ENCODE measurements at places on chromosomes 2 and 18.

- DNase-seq = no peak
Measured at GRCh38 chr2:161243312-161243711, 64.9 kb upstream of the PSMD14 start.

DNA sequence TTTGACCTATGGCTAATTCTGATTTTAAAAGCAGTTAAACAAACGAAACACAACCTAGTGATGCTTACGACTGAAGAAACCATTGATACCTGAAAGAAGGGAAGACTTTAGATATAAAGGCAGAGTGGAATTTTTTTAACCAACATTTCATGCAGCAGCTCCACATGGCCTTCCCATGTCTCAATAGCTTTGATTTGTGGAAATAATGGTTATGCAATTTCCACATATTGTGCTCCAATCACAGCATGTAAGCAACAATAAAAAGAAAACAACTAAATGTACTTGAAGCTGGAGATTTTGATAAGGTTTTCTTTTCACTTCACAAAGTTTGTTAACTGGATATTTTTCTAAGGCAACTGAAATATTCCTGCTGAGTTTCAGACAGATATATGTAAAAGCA lies 82.0 kb upstream of the SLC39A10 start:
- DNase-seq = no peak

DNA sequence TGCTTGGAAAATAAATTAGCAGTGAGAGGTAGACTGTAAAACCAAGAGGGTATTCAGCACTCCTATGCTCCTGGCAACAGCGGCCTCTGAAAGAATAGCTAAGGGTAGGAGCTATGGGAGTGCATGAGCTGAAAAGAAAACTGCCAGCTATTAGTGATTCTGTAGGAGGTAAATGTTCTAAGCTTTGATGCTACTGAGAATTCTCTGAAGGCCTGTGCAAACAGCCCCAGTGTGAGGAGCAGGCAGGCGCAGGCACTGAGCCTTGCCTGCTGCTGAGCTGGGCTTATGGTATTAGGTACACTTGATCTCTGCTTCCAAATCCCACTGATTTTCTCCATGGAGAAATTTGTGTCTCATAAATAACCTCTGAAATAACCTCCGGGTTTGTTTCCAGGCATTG lies 86.7 kb downstream of the NYAP2 start:
- DNase-seq = no peak

DNA sequence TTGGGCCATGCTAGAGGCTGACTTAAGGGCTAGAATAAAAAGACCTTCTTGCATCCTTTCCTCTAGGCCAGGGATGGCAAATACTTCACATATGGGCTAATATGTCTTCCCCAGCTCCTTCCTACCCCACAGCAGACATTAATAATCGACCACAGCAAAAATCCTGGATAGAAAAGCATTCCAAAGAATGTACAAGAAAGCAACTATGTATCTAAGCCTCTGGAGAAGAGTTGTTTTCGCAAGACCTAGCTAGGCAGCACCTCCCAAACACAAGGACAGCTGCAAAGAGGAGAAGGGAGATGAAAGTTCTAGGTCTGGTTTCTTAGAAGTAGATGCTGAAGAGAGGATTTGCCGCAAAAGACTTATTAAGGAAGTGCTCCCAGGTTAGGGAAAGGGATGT lies 372.6 kb downstream of the SLC4A3 start:
- no peak for DNase-seq

DNA sequence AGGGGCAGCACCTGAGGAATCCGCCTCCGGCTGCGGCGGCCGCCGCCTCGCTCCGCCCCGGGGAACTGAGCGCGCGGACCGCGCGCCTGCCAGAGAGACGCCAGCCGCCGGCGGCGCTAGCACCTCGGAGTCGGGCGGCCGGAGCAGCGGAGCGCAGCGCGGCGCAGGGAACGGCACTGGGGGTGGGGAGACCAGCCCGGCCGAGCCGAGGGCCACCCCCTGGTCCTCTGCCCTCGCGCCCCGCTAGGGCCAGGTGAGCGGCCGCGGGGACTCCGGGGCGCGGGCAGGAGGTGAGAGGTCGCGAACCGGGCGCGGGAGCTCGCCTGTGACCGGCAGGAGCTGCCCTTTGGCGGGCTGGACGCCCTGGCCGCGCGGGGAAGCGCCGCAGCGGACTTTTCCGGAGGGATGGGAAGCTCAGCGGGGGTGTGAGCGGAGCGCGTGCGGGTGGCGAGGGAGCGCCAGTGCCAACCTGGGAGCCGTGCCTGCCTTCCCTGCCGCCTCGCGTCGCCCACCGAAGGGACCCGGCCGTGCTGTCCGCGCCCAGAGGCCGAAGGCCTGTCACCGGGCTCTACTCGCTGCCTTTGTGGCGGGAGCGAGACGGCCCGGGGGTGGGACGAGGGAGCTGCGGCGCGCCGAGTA lies at the start of gene GREB1L:
TSS of gene GREB1L (plus strand) at position 92 of the 639 bp plus-strand sequence. CDS start 141,287 bp downstream, outside the sequence.
- DNase-seq = no peak

DNA sequence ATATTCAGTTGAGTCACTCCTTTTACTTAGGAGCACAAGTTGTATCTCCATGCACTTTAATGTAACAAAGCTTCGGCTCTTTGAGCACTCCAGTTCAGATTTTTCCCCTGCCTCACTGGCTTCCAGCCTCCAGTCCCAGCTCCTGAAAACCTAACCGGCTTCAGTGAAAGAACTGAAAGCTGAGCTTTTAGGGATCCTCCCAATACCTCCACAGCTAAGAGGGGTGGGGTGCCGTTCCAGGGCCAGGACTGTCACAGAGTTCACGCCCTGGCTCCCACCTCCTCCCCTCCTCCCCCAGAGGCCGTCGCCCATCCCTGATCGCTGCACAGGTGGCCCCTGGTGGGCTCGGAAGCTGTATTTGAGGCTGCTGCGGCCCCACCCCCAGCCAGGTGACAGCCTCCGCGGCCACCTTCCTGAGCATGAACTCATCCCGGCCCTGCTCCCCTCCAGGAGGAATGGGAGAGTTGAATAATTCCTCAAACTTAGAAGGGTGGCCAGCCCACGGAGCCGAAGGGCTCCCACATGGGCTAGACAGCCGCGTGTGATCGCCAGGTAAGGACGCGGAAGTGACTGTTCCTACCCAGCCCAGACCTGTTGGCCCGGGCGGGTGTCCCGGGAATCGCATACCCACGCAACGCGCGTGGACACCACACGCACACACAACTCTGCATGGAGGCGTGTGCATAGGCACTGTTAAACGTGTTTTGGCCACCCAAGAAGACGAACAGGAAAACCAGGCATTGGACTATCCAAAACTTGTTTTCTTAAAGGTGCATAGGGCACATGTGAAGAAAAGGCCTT lies 1.8 kb downstream of the MYO5B start:
- DNase-seq = no peak

DNA sequence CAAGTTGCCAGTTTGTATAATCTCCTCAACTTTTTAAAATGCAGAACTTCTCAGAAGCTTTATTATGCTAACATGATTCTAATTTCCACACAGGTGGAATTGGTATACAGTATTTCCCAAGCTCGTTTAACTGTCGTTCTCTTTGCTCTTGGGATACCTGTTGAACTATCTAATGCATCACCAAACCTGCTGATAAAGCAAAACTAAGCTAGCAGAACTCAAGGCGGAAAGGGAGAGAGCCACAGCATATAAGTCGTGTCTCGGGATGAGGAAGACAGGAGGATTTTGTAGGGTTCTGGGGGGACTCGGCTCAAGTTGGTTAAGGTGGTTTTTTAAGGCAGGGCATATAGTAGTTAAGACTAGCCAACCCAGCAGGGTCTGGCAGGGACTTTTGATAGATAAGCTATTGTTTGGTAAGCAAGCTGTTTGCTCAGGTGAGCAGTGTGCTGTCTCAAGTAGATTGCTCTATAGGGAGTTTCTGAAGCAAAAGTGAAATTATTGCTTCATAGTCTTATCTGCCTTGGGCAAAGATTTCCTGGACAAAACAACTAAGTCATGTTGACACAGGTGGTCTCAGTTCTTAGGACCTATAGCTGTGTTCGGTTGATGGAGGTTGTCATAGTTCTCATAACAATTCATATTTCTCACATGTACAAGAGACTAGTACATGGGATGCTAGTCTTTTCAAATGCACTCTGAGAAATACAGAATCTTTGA lies 28.2 kb upstream of the CHRNA1 start:
- no peak for DNase-seq

GRCh38 chr2:232211743-232212686 lies 166.5 kb upstream of the ALPP start:
- DNase-seq = no peak

GRCh38 chr2:219073413-219074129 lies 12.8 kb upstream of the IHH start:
- no peak for DNase-seq

Measured in pulmonary artery endothelial cell (primary cell).